ENCODE measurements at places on chromosomes 12 and 14.

DNA sequence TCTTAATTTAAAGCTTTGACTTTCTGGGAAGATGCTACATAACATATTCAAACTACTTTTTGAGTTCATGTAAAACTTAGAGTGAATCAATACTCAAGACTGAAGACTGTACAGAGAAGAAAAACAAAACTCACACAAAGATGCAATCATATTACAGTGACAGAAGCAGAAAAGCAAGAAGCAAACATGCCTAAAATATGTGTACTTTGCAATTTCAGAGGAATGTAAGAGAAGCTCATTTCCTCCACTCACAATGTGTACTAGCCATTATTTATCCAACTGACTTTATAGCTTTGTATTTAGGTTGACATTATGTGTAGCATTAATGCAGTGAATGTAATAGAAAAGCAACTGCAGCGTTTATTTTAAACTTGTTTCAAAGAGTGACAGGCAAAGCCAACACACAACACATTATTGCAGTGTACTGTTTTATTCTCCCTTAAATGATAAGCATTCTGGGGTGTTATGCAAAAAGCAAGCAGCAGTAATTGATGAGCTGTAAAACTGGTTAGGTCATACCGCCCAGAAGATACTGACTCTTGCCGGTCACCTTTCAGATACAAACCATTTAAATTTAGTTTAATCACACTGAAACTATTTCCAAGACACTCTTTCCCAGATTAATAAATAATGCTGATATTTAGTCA is 88.2 kb upstream of the PAWR start:
- DNase-seq, result no peak

- DNase-seq, result no peak
These were observed 85.8 kb downstream of the SCN8A start for GRCh38 chr12:51676875-51677274.

DNA sequence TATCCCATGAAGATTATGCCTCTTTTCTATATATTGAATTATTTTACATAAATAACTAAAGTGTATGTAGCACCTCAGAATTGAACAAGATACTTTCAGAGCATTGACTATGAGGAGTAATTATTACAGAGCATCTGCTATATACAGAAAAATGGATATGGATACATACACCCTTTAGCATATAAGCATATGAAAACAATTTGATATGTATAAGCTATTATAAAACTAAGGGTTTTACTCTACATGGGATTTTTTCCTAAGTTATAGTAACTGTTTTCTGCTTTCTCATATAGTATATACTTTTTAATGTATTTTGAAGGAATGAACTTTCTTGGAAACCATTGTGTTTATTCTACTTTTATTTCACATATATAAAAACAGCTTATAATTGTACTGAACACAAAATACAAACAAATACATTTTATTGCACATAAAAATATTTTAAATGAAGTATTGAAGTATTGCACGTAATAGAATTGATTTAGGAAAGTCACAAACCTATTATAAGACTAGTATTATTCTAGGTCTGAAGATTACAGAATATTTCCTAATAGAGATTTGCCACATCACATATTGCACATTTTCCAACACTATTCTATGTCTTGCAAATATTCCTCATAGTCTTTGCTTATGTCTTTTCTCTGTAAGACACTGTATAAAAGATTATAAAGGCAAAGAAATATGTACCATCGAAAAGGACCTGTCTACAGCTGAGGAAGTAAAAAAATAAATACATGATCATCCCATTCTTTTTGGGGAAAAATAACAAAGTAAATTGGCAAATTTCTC is 8.4 kb downstream of the CD69 start:
- no peak for DNase-seq

DNA sequence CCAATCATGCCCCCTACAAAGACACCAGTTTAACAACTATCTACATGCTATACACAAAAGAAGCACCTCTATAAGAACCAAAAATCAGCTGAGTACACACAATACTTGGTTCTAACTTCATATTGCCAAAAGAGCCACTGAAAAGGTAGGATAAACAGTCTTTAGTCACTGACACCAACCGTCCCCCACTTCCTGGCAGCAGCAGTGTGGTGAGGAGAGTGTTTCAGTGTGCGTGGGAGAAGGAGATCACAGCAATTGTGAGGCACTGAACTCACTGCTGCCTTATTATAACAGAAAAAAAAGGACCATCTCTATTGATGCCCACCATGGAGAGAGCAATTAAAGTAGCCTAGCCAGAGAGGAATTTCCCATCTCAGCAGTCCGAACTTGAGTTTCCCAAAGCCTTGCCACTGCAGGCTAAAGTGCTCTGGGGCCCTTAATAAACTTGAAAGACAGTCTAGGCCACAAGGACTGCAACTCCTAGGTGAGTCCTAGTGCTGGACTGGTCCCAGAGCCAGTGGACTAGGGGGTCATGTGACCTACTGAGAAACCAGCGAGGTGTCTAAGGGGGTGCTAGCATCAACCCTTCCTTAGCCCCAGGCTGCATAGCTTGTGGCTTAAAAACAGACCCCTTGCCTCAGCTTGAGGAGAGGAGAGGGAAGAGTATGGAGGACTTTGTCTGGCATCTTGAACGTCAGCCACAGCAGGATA is 37.1 kb upstream of the LMNTD1 start:
- DNase-seq, result no peak

DNA sequence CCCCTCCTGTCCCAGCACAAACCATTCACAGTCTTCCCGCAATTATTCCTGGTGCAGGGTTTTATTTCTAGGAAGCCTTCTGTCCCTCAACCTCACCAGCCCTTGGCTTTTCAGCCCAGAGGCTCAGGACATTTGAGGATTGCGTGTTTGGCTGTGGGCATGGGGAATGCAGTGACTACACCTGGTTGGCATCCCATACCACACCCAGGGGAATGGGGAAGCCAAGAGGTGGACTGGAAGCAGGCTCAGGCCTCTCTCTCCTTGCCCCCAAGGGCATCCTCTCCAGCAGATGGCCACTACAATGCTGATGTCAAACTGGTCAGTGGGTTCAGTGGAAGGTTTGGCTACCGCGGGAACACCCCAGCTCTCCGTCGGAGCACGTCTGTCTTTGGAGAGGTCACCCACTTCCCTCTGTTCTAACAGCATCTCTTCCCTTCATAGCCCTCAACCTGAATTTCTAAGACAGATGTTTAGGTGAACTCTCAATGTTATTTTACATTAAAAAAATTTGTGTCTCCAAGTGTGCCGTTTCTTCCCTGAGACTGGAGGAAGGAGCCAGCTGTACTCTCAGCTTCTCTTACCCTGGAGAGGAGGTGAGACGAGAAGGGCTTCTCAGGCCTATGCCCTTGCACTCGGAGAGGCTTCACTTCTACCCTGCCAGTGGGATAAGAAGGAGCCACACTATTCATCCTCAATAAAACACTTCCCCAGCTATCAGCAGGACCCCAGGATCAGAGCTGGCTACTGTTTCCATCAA is 35.5 kb downstream of the DCAF4 start:
- DNase-seq, result no peak

- no peak for DNase-seq
These were observed 381.1 kb downstream of the FLRT2 start for GRCh38 chr14:85911044-85911443.

DNA sequence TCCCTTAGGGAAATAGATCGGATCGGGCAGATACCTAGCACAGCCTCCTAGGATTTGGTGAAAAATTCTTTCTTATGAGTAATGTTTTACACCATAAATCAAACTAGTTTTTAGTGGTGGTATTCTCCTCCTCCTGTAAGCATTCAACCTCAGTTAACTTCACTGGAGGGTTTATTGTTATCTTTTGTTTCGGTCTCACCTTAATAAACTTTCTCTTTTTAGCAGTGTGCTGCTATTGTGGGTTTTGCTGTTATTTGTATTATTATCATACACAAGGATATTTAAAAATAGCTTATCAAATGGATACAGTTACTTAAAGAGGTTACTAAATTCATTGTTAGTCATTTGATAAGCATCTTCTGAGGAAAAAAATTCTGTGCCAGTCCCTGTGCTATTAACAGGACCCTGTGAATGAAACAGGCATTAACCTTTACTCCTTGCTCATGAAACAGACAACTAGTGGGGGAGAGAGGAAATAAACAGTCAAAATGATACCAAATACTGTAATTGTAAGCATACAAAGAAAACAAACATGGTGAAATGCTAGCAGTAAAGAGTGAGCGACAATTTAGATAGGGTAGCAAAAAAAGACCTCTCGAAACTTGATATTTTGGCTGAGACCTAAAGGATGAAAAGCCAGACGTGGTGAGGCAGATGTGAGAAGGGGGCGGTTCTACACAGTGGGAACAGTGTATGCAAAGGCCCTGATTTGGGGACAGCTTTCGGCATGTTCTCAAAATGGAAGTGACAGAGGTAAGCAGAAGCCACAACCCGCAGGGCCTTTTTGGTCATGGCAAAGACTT is 178.7 kb upstream of the SOX5 start:
- no peak for DNase-seq

DNA sequence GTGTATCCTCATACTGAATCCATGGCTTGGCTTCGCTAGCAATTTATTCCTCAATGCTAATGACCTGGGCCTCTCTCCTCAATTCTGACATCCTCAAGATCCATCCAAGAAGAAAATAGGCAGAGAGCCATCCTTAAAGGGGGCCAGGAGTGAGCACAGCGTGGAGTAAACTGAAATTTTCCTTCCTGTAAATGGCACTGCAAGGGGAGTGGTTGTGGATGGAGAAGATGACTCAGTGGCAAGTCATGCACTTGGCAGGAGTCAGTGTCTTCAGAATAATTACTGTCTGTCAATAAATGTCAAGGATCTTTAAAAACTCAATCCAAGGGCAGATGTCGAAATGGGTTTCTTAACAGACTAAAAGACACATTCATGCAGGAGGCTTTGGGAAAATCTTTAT is 88.0 kb upstream of the TMEM132C start:
- no peak for DNase-seq

DNA sequence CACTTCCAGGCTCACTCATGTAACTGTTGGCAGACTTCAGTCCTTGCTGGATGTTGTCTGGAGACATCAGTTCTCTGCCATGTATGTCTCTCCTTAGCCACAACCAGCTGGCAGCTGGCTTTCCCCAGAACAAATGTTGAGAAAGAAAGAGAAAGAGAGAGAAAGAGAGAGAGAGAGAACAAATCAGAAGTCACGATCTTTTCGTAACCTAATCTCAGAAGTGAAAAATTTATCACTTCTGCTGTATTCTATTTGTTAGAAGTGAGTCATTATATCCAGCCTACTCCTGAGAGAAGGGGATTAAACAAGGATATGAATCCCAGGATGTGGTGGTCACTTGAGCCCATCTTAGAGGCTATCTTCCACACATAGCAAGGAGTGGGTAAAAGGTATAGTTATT is 101.2 kb downstream of the BTG1 start:
- DNase-seq, result no peak

DNA sequence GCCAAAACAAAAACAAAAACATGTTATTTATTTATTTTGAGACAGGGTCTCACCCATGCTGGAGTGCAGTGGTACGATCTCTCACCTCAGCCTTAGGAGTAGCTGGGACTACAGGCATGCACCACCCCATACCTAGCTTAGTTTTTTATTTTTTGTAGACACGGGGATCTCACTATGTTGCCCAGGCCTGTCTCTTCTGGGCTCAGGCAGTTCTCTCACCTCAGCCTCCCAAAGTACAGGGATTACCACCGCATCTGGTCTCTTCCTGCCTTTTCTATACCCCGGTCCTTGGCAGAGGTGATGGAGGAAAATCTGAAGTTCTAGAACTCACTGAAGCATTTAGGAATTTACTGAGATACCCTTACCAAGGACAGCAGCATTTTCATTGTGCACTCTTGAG is 6.8 kb upstream of the IRF2BPL start:
- no peak for DNase-seq

- no peak for DNase-seq
These were observed 92.9 kb downstream of the FAR2 start for GRCh38 chr12:29241821-29242591.

DNA sequence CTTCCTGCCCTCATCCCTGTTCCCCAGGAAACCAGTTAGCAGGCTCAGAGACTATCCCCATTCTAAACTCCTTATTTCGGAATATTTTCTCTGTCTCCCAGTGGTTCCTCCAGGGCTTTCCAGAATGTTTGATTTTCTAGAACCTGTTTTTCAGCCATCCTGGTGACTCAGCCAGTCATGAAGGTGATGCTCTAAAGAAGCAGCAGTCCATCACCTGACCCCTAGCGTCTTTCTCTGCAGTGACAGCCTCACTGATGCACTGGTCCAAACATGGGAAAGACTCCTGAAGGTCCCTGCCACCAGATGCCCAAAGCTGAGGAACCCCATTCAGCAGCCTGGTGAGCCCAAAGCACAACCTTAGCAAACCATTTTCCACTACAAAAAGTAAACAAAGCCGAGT is 212.6 kb downstream of the PHETA1 start:
- DNase-seq, result no peak

DNA sequence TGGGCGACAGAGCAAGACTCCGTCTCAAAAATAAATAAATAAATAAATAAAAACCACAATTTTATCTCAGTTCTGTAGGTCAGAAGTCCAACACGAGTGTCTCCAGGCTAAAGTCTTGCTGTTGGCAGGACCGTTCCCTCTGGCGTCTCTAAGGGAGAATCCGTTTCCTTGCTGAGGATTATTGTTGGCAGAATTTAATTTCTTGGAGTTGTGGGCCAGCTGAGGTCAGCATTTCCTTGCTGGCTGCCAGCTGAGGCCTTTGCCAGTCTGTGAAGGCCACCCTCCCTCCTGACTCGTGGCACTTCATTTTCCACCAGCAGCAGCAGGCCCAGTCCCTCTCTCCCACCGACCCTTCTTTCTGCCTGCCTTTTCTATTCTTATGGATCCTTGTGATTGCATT is 17.2 kb downstream of the PSMC1 start:
- no peak for DNase-seq

GRCh38 chr12:96258104-96258961 is 64.2 kb downstream of the ELK3 start:
- no peak for DNase-seq

- no peak for DNase-seq
These were observed 68.3 kb upstream of the TBPL2 start for GRCh38 chr14:55508676-55509075.

DNA sequence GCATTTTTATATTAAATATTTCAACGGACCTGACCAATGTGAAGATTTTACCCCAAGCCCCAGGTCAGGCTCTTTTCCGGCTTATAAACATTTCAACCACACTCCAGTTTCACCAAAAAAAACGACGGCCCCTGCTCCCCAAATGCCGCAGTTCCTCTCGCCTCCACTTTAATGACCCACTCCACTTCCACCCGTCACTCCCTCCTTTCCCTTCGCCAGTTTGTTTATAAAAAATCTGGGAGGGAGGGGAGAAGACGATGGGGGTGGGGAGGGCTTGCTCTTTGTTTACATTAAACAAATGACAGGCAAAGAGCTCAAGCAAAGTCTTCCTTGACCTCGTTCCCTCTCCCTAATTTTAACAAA is 5.4 kb downstream of the SIX6 start:
- no peak for DNase-seq

GRCh38 chr12:120498870-120499515 is 3.1 kb downstream of the DYNLL1 start:
- no peak for DNase-seq

GRCh38 chr14:58866391-58866790 is 228.6 kb downstream of the DACT1 start:
- no peak for DNase-seq

Data from stimulated activated CD8-positive, alpha-beta memory T cell treated with anti-CD3 and anti-CD28 coated beads, Interleukin-4, amount 100 ng/mL, for 1 hour (primary cell).